ENCODE measurements at places on chromosomes 6 and 20.

DNA sequence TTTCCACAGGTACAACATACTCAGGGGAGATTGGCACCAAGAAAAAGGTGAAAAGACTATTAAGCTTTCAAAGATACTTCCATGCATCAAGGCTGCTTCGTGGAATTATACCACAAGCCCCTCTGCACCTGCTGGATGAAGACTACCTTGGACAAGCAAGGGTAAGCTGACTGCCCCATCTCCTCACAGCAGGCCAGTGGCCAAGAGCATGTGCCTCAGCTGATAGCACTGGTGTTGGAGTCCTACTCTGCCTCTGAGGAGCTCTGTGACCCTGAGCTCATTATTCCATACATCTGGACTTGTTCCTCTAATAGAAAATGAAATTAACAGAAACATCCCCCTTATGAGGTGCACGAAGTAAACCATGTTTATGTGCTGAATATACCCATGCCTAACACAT is 102.8 kb downstream of the MTFR2 start:
- DNase-seq, result no peak

GRCh38 chr20:3404402-3404801 is 3.1 kb downstream of the DNAAF9 start:
- DNase-seq, result no peak

DNA sequence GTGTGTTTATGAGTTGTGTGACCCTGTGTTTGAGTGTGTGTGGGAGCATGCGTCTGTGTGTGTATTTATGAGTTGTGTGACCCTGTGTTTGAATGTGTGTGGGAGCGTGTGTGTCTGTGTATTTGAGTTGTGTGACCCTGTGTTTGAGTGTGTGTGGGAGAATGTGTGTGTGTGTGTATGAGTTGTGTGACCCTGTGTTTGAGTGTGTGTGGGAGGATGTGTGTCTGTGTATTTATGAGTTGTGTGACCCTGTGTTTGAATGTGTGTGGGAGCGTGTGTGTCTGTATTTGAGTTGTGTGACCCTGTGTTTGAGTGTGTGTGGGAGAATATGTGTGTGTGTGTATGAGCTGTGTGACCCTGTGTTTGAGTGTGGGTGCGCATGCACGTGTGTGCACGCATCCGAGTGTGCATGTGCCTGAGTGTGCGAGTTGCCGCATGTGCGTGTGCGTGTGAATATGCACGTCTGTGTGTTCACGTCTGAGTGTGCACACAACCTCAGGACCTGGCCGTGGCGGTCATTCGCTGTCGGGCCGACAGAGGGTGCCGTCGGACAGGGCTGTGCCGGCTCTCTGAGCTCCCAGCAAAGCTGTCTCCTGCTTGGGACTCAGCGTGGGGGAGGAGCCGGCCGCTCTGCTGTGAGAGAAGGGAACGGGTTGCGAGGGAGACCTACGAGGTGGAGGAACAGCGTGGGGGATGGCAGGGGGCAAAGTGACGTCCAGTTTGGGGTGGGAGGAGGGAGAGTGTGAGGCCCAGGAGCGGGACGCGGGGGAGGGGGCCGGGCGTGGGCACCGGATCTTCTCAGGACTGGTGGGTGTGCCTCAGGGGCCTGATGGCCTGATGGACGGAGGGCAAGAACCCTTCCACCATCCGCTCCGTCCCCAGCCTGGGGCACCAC is 19.7 kb downstream of the SLC17A9 start:
- peak; percentile 88 for DNase-seq

GRCh38 chr6:153167061-153167891 is 36.2 kb upstream of the RGS17 start:
- no peak for DNase-seq

DNA sequence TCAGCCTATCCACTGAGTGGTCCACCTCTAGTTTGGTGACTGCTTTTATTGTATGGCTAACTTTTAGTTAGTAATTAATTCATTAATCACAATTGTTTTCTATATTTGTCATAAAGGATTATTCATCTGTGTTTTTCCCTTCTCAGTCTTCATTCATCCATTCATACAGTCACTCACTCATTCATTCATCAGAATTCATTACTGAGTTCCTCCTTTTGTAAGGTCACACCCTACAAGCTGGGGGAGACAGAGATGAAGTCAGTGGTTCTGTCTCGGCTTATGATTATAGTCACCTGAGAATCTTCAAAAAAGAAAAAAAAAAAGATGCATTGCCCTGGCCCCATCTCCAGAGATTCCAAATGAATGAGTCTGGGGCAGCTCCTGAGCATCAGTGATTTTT is 257.1 kb downstream of the ADGB start:
- DNase-seq, result no peak

DNA sequence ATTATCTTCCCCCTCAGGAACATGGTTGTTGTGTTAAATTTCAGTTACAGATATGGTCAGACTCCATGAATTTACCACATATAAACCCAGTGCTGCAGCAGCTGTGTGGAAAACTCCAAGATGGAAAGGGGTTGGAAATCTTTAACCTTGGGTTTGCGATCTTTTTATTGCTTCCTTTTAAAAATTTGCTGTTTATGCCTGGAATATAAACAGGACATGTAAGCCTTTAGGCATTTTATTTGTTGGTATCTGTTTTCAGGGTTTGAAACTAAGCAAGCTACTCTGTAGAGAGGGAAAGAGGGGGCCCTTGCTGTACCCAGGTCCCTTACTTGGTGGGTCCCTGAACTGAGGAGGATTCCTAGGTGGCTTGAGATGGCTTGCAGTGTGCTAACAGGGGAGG is 778 bp downstream of the PKIG start:
- DNase-seq, result no peak

DNA sequence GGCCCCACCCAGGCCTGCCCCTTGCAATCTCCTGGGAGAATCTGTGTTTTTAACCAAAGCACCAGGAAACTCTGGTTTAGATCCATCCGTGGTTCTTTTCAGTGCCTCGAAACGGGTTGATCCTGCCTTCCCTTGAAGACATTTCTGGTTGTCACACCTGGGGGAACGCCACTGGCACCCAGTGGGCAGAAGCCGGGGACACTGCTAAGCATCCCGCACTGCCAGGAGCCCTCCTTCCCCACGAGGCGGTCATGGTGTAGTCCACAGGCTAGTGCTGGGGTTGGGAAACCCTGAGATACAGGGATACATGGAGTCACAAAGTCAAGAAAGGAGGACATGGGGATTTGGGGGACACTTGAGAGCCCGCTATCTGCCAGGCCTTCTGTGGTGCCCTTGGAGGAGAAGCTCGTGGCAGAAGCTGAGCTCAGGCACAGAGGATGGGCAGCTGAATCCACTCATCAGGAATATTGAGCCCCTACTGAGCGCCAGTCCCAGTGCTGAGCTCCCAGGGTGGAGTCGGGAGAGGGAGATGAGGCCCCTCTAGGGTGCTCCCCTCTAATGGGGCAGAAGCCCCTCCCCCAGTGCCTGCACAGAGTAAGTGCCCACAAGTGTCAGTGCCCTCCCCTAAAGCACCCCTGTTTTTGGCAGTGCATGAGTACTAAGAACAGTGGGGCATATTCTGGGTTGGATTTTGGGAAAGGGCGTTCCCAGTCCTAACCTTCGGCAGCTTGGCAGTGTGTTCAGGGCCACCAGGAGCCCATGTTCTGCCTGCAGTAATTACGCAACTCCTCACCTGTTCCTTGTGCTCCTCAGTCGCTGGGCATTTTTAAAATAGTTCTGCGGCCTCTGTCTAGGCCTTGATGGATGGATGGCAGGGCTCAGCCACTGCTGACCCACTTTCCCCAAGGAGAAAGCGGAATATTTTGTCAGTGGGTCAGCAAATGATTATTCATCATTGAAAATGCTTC is 25.6 kb upstream of the PHACTR3 start:
- no peak for DNase-seq

DNA sequence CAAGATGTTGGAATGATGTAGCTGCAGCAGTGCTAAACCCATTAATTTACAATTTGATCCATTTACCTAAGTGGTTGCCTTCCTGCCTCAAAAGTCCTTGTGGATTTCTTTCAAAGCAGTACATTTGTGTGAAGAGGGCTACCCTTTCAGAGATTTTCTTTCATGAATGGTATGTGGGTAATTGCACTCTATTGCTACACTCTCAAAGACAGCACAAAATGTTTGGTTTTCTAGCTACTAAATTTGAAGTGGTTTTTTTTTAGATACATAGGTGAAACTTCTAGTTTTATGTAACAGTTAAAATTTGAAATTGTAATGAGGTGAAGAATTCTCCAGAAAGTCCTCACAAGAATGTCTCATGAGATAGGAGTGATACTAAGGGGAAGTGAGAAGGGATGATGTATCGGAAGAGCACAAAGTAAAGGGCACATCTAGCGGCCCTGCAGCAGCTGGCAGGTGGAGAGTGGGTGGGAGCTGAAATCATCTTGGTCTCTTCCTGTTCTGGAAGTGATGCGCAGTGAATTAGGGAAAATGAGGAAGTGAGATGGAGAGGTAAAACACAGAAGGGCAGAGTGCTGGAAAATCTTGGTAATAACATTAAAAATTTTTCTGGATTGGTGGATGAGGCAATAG is 236.8 kb upstream of the MAN1A1 start:
- no peak for DNase-seq
